KBM-7 (cell line): ENCODE measurements at places on chromosomes 7 and 10.

DNA sequence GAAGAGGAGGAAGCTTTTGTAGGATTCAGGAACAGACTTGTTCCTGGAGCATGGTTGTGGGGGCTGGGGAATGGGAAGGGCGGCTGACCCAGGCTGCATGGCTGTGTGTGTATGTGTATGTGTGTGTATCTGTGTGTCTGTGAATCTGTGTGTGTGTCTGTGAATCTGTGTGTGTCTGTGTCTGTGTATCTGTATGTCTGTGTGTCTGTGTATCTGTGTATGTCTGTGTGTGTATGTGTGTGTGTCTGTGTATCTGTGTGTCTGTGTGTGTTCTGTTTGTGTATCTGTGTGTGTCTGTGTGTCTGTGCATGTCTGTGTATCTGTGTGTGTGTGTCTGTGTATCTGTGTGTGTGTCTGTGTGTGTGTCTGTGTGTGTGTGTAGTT lies 6.6 kb upstream of the STX1A start:
- no peak for DNase-seq

- no peak for DNase-seq
Observed at GRCh38 chr7:116277070-116277469, 66.7 kb downstream of the TES start.

DNA sequence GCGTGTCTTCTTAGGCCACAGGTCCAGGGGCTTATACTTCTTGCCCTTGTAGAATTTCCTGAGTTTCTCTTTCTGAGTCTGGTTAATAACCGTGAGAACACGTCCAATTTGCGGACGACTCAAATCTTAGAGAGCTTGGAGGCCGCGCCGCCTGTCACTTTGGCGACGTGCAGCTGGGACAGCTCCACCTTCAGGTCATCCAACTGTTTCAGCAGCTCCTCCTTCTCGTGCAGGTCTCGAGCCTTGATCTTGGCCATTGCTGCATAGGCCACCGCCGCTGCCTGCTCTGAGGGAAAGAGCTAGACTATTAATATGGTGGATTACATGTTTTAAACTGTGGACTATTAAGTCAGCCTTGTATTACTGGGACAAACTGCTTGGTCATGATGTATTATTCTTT lies 26.9 kb downstream of the EVX1 start:
- DNase-seq = no peak

- no peak for DNase-seq
Observed at GRCh38 chr7:4764402-4765007, 10.9 kb upstream of the AP5Z1 start.

DNA sequence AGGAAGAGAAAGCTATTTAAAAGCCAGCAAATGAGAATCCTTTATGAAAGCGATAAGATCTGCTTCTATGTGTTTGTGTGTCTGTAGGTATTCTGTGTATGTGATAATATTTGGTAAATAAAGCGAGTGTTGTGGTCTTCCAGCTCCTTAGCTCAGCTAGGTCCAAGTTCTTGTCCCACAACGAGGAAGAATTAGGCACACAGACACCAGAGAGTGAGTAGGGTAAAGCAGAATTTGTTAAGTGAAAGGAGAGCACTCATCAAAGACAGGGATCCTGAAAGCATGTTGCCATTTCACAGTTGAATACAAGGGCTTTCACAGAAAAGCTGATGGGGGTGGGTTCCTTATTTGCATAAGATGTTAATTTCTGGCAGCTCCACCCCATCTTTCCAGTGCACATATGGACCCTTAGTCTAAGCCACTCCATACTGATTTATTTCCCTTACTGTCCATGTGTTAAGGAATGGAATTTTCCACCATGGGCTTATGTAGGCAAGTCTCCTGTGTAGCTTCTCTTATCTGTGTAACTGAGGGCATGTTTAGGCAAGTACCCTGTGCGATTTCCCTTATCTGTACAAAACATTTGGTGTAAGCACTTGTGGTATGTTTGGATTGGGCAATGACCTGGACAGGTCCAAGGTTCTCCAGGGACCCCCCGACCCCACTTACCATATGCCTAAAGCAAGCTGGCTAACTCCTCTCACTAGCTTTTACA lies 165.9 kb upstream of the VIPR2 start:
- DNase-seq = peak; percentile 49

- peak; percentile 90 for DNase-seq
Observed at GRCh38 chr10:133357285-133358161, at the start of gene FUOM. Gene FUOM, minus strand, starts transcription at chr10:133358019. Its CDS starts 12 bp downstream, at chr10:133358007.
